Suppressor macrophage (primary cell): ENCODE measurements at places on chromosomes 1 and 21.

GRCh38 chr1:19439464-19440171 is 45.7 kb downstream of the CAPZB start:
- no peak for DNase-seq

DNA sequence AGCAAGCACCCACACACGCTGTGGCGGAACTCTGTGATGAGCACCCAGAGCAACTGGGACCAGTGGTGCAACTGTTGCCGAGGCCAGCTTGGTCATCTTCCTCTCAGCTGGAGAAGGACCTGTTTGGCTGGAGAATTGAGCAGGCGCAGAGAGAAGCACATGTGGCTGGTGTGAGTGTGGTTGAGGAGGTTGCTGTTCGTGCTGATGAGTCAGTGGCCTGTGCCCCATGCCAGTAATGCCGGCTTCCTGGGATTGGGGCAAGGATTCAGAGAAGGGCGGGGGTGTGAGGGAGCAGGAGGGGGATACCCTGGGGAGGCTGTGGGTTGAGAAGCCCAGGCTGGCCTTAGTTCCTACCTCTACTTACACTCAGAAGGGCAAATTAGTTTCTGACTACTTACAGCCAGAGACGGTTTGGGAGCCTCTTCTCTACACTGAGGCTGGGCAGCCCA is 57.5 kb upstream of the EPS8L3 start:
- peak; percentile 96 for DNase-seq

DNA sequence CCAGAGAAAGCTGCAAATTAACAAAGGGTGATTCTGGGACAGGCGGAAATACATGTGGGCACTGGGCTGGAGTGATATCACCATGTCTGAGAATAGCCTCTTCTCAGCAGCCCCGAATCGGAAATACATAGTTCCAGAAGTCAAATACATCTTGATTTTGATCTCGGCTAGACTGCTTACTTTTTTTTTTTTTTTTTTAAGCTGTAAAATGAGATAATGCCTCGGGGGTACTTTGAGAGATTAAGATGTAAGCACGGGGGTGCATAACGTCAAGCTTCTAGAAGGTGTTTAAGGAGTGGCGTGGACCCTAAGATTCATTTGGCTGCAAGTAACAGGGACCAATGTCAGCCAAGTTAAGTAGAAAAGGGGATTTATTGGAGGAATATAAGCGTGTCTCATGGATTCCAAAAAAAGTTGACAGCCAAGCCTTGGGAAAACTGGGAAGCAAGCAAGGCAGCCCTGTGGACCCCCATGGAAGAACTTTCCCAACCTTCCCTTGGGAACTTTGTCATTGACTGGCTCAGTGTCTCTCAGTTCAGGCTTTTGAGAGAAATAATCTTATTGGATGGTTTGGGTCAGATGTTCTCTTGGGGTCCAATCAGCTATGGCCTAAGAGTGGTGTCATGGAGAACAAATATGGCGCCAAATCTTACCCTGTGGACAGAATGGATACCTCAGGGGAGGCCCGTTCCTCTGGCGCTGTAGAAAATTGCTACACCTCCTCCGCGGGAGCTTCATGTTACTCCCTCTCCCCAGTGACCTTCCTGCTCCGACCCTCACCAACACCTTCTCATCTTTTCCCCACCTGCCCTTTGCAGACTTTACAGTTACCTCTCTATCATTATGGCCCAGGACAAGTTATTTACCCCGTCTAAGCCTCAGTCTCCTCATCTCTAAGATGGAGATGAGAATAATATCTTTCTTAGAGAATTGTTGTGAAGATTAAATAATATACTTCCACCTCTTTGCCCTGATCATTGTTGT is 186.6 kb downstream of the KAZN start:
- no peak for DNase-seq

DNA sequence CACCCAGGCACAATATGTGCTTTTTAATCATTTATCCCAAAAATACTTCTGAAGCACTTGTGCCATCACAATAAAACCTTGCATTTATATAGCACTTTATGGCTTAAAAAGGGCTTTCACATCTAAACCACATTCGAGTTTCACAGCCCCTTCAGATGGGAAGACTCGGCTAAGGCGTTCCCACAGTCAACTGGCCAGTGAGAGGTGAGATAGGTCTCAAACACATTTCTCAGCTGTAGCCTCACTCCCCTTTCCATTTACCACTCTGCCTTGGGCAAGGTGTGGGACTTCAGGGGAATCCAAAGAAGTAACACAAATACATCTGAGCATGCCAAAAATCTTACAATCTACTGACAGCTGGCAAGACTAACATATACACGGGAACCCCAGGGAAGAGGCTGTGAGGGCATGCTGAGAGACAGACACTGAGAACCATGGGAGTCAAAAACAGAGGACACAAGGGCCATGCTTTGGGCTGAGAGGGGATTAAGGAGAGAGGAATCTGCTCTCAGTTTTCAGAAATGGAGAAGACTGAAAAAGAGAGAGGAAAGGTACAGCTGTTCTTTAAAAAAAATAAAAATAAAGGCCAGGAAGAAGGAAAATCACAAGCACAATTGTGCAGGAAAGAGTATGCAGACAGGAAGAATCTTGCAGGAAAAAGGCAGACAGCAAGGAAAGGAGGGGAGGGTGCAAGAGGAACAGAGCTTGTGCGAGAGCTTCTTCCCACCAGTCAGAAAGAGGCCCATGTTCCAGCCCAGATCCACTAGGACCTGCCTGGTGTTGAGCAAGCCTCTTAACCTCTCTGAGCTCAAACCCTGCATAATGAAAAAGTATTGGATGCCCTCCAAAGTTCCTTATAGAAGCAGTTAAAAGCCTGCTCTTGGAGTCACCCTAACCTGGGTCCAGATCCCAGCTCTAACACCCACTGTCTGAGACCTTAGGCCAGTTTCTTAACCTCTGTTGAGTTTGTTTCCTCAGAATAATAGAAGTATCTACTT is 73.5 kb downstream of the JAK1 start:
- no peak for DNase-seq

DNA sequence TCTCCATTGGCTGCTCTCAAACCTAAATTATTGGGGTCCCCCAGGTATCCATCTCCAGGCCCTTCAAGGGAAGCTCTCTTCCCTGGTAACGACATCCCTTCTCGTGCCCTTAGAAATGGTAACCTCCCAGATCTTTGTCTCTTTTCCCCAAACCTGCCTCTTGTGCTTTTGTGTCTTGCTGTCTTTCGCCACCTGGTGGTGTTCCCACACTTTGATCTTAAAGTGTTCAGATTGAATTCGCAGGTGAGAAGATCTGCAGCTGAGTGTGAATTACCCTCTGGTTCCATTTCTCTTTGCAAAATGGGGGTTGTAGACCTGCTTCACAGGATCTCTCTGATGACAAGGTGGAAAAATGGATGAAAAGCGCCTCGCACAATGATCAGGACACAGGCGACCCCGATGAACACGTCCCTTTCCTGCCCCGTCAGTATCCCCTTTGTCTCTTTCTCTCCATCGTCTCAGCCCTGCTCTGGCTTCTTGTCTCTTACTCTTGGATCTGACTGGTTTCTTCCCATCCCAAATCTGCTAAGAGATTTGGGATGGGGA is 53.1 kb downstream of the DOP1B start:
- peak; percentile 43 for DNase-seq

DNA sequence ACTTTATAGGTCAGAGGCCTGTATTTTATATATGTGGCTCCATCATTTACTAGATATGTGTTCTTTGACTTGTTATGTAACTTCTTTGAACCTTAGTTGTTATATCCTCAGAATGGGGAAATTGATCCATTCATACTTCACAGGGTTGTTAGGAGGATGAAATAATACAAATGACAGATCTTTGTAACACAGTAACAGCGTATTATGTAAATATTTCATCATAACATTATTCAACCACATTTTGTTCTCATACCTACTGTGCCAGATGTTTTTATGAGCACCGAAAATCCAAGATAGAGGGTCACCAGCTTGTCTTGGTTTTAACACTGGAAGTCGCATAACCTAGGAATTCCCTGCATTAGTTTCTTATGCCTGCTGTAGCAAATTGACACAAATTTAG is 3.3 kb downstream of the SUCO start:
- no peak for DNase-seq

DNA sequence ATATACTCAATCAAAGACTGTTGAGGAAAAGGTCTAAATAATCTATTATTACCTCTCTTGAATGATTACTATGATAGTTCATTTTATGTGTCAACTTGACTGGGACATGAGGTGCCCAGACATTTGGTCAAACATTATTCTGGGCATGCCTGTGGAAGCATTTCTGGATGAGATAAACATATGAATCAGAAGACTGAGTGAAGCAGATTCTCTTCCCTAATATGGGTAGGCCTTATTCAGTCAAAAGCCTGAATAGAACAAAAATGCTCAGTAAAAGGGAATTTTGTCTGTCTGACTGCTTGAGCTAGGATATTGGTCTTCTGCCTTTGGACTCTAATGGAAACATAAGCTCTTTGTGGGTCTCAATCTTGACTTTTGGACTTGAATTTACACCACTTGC is 73.3 kb upstream of the SOX13 start:
- no peak for DNase-seq

- no peak for DNase-seq
Observed at GRCh38 chr1:221217029-221217428, 337.8 kb downstream of the HLX start.

DNA sequence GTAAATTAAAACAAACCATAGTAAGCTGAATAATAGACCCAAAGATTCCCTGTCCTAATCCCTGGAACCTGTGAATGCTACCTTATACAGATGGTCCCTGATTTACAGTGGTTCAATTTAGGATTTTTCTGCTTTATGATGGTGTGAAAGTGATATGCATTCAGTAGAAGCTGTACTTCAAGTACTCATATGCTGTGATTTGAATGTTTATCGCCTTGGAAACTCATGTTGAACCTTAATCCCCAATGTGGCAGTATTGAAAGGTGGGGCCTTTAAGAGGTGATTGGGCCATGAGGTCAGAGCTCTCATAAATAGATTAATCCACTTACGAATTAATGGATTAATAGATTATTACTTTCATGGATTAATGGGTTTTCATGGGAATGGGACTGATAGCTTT is 10.6 kb upstream of the RRP15 start:
- no peak for DNase-seq

DNA sequence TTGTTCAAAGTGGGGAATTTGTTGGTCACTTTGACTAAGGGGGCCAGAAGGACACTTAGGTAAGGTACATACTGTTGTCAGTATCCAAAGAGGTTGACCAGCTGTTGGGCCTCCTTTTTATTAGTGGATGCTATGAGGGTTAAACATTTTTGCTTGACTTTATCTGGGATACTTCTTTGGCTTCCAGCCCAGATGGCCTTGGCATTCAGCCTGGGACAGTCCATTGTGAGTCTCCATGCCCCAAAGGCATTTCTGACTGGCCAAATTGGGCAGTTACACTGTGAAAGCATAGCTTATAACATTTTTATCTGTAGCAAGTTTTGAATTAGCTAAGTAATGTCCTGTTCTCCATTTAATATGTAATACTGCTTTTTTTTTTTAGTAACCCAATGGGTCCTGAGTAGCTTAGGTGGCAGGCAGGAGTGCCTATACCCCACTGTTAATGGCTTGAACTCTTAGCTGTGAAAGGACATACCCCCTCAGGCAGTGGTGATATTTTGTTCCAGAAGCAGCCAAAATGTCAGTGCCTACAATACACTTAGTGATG is 35.4 kb upstream of the CD1D start:
- no peak for DNase-seq

- no peak for DNase-seq
Observed at GRCh38 chr1:170663404-170664092, 383 bp upstream of the PRRX1 start.
